ENCODE measurements at places on chromosomes 5 and 9. TPM values are rescaled to one million over a fixed set of nuclear protein-coding genes. Genes with fewer than 3 reads are reported as not detected.

DNA sequence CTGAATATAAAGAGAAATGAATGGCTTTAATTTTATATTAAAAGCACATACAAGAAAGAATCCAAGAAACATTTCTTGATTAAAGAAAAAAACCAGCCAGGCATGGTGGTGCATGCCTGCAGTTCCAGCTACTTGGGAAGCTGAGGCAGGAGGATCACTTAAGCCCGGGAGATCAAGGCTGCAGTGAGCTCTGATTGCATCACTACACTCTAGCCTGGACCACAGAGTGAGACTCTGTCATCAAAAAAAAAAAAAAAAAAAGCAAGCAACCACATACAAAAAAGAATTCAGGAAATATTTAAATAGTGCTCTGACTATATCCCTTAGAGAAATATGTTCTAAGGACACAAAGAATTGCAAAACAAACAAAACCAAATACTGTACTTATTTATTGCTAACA is 2.5 kb upstream of the PLAC8L1 start:
- H3K4me3 ChIP-seq, result no peak overlapping the region
- DNase-seq, result no peak

DNA sequence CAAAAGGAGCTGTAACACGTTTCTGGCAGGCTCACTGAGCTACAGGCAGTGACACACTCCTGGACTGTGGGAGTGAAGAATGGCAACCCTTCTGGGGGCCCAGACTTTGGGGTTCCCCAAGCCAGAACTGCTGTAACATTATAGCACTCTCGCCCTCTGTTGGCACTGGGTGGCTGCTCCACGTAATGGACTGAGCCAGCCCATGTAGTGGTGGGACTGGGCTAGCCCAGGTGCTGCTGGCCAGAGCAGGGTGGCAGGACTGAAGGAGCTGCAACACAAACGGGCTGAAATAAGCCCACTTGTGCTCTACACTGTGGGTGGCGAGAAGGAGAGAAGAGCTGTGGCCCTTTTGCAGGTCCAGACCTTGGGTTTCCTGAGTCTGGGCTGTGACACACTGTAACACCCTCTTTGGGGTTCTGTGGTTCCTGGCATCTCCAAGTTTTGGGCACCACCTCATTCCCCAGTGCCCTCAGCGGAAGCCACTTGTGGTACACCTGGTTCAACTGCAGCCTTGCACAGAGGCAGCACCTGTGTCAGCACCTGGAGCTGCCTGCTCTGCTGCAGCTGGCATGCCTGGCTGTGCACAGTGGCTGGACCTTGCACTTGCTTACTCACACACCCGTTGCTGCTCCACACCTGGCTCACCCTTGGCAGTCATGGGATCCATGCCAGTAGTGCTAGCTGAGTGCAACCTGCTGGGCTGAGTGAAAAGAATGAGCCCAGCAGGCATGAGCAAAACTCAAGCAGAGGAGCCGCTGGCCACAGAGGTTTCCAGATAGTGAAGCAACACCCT is 95.0 kb upstream of the PRR16 start:
- H3K36me3 ChIP-seq, result no peaks in the 10 kb centered on the region
- H3K4me1 ChIP-seq, result peaks cover 5% of the 10 kb centered on the region
- no peak for DNase-seq
- H3K27ac ChIP-seq, result no peak overlapping the region
- H3K4me3 ChIP-seq, result no peak overlapping the region

GRCh38 chr9:8709731-8710130 is 910.2 kb upstream of the DMAC1 start:
- no peak overlapping the region for H3K27ac ChIP-seq
- no peak for DNase-seq
- H3K36me3 ChIP-seq, result no peaks in the 10 kb centered on the region
- no peak overlapping the region for H3K4me3 ChIP-seq

DNA sequence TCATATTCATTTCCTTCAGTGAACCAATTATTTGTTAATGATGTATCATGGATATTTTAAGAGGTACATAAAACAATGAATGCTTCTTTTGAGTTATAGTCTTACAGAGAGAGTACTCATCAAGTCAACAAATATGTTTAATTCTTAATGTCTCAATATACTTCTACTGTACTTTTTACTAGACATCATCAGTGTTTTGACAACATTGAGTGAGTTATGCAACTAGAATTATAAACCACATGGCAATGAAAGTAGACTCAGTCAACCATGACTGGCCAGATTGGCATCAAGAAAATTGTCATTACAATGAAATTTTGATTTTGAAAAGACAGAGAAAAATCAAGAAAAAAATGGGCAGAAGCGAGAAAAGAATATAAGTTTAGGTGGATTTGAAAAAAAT is 1248.1 kb upstream of the CDH18 start:
- H3K36me3 ChIP-seq, result no peaks in the 10 kb centered on the region
- DNase-seq, result no peak
- no peaks in the 10 kb centered on the region for H3K27me3 ChIP-seq

- peaks cover 18% of the 10 kb centered on the region for H3K27me3 ChIP-seq
- H3K4me3 ChIP-seq, result no peak overlapping the region
- DNase-seq, result no peak
- no peaks in the 10 kb centered on the region for H3K36me3 ChIP-seq
Measured at GRCh38 chr5:147169399-147169798, 65.4 kb upstream of the STK32A start.

- H3K36me3 ChIP-seq, result no peaks in the 10 kb centered on the region
- DNase-seq, result no peak
- no peaks in the 10 kb centered on the region for H3K4me1 ChIP-seq
- H3K27ac ChIP-seq, result no peak overlapping the region
- no peak overlapping the region for H3K4me3 ChIP-seq
Measured at GRCh38 chr9:113922160-113922559, 46.1 kb downstream of the ZNF618 start.

- H3K27ac ChIP-seq, result no peak overlapping the region
- no peak for DNase-seq
- no peaks in the 10 kb centered on the region for H3K36me3 ChIP-seq
- H3K27me3 ChIP-seq, result no peaks in the 10 kb centered on the region
- peaks cover 17% of the 10 kb centered on the region for H3K4me1 ChIP-seq
- no peak overlapping the region for H3K4me3 ChIP-seq
Measured at GRCh38 chr5:145540375-145540774, 294.8 kb downstream of the PRELID2 start.

DNA sequence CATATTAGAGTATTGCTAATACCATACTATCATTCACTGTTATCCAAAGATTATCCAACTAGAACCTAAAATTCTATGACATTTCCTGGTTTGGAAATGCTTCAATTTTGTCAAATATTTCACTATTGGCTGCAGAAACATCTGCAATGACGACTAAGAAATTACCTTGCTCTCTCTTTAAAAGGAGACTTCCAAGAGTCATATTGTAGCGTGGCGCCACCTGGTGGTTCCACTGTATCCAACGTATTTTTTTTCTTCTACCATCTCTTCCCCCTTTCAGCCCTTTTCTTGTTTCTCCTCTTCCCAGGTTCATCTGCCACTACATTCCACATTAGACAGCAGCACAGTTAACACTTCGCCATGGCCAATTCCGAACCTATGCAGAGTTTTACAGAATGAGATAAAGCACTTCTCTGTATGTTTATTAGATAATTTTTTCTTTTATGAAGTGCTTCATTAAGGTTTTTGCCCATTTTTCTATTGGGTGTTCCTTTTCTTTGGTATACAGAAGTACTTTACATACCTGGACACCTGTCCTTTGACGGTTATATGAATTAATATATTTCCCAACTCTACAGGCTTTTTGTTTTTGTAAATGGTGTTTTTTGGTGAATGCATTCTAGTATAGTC is 153.5 kb downstream of the CDC42SE2 start:
- H3K4me1 ChIP-seq, result no peaks in the 10 kb centered on the region
- H3K4me3 ChIP-seq, result no peak overlapping the region
- H3K36me3 ChIP-seq, result no peaks in the 10 kb centered on the region
- no peaks in the 10 kb centered on the region for H3K27me3 ChIP-seq
- no peak overlapping the region for H3K27ac ChIP-seq
- DNase-seq, result peak; percentile 37

- no peak for DNase-seq
- H3K4me3 ChIP-seq, result no peak overlapping the region
- no peak overlapping the region for H3K27ac ChIP-seq
- H3K27me3 ChIP-seq, result 0 out of 2 replicates have a peak, but pooled peaks cover 4% of the 10 kb centered on the region
- H3K4me1 ChIP-seq, result no peaks in the 10 kb centered on the region
- no peaks in the 10 kb centered on the region for H3K36me3 ChIP-seq
Measured at GRCh38 chr9:37370968-37371563, 51.4 kb upstream of the GRHPR start.

GRCh38 chr9:136882109-136882946 is 4.0 kb upstream of the TRAF2 start:
- peak; percentile 56 for DNase-seq
- peaks cover 20% of the 10 kb centered on the region for H3K4me1 ChIP-seq
- H3K27ac ChIP-seq, result peak overlapping the region; percentile 47
- no peaks in the 10 kb centered on the region for H3K36me3 ChIP-seq

GRCh38 chr9:93686127-93686879 is 109.9 kb downstream of the PHF2 start:
- 0 out of 2 replicates have a peak, but pooled peaks cover 3% of the 10 kb centered on the region for H3K4me1 ChIP-seq
- H3K36me3 ChIP-seq, result no peaks in the 10 kb centered on the region
- H3K4me3 ChIP-seq, result no peak overlapping the region
- DNase-seq, result no peak

DNA sequence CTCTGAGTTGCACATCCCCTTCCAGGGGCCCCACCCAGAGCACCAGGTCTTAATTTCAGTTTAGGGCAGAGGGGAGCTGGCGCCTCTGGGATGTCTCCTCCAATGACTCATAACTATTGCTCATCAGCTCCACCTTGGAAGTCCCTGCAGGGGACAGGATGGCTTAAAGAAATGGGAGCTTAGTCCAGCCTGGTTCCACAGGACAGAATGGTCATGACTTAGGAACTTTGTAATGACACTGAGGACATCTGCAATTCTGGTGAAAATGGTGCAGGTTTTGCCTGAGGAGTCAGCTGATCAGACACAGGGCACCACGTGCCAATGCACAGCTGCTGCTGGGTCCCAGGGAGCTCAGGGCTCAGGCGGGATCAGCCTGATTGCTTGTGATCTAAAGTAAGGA is 16.4 kb upstream of the PPP1R26 start:
- peak overlapping the region; percentile 39 for H3K4me3 ChIP-seq
- H3K27me3 ChIP-seq, result no peaks in the 10 kb centered on the region
- H3K4me1 ChIP-seq, result peaks cover 38% of the 10 kb centered on the region
- H3K36me3 ChIP-seq, result no peaks in the 10 kb centered on the region
- peak overlapping the region; percentile 95 for H3K27ac ChIP-seq

- no peak for DNase-seq
- H3K27ac ChIP-seq, result no peak overlapping the region
- no peaks in the 10 kb centered on the region for H3K4me1 ChIP-seq
Measured at GRCh38 chr5:154967421-154968024, 26.6 kb downstream of the MRPL22 start.

- DNase-seq, result no peak
- no peaks in the 10 kb centered on the region for H3K27me3 ChIP-seq
- no peak overlapping the region for H3K27ac ChIP-seq
Measured at GRCh38 chr9:129514891-129515290, 106.0 kb downstream of the C9orf50 start.

CCNI2 gene
- 1.4 TPM for total RNA-seq

DNA sequence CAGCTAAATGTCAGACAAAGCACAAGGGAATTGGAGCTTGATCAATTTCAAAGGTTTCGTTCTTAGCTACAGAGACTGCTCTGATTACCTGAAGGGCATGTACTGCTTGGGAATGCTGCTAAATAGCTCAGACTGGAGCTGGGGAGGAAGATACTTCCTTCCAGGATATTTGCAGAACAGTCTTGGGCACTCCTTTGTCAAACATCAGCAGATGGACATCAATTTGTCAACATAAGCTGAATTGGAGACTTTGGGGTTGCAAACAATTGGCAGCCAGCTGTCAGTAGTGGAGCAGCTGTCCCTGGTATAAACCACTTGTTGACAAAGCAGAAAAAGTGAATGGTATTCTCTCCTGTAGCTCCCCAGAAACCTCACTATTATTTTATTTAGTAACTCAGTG is 182.0 kb downstream of the CCDC192 start:
- no peaks in the 10 kb centered on the region for H3K36me3 ChIP-seq
- H3K4me1 ChIP-seq, result no peaks in the 10 kb centered on the region
- H3K27ac ChIP-seq, result no peak overlapping the region

SPINK4 gene
- total RNA-seq, result not detected

- H3K4me3 ChIP-seq, result no peak overlapping the region
- peaks cover 3% of the 10 kb centered on the region for H3K4me1 ChIP-seq
- no peak overlapping the region for H3K27ac ChIP-seq
- DNase-seq, result no peak
- no peaks in the 10 kb centered on the region for H3K36me3 ChIP-seq
- H3K27me3 ChIP-seq, result no peaks in the 10 kb centered on the region
Measured at GRCh38 chr9:136268318-136268717, 22.7 kb upstream of the QSOX2 start.

C5orf52 gene
- total RNA-seq, result not detected

- no peak overlapping the region for H3K4me3 ChIP-seq
- no peak for DNase-seq
- H3K27me3 ChIP-seq, result no peaks in the 10 kb centered on the region
Measured at GRCh38 chr5:95238560-95239325, 46.2 kb downstream of the MCTP1 start.

NDUFB6 gene
- total RNA-seq, result 68.9 TPM

Data from HCT116 (cell line).